Stimulated activated CD8-positive, alpha-beta memory T cell treated with anti-CD3 and anti-CD28 coated beads, Interleukin-15, amount 100 ng/mL, for 4 hours (primary cell): ENCODE measurements at places on chromosomes 5 and 9.

GRCh38 chr9:6086006-6086655 is 70.7 kb upstream of the RANBP6 start:
- no peak for DNase-seq

DNA sequence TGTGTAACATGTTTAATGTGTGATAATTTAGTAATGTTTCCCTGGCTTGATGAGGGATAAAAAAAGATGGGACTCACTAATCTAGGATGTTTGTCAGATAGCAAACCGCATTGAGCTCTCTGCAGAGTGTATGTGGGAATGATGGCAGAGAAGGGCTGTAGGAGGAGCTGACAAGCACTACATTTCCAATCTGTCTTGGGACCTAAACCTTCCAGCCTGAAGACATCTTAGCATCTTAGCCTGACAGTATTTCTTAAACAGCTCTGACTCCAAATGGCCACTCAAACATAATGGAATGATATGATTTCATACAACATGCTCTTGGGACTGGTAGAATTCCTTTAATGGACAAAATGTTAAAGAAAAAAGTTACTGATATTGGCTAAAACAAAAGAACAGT is 116.7 kb downstream of the PPP2R2B start:
- DNase-seq = no peak

DNA sequence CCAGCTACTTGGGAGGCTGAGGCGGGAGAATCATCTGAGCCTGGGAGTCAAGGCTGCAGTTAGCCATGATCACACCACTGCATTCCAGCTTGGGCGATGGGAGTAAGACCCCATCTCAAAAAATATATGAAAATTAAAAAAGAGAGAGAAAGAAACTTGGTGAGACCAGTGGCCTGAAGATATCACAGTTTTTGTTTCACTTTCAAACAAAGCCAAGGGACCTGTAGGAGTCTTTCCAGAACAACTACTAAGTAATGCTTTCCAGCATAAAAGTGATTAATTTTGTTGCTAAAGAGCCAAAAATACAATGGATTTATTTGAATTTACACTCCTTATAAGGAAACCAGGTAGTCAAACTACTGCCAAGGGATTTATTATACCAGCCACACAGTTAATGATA is 23.5 kb downstream of the GKAP1 start:
- DNase-seq = no peak

GRCh38 chr5:137372773-137373160 is 126.4 kb downstream of the SPOCK1 start:
- no peak for DNase-seq

- DNase-seq = no peak
Observed at GRCh38 chr9:134216961-134217360, 52.6 kb upstream of the RNU6ATAC start.

DNA sequence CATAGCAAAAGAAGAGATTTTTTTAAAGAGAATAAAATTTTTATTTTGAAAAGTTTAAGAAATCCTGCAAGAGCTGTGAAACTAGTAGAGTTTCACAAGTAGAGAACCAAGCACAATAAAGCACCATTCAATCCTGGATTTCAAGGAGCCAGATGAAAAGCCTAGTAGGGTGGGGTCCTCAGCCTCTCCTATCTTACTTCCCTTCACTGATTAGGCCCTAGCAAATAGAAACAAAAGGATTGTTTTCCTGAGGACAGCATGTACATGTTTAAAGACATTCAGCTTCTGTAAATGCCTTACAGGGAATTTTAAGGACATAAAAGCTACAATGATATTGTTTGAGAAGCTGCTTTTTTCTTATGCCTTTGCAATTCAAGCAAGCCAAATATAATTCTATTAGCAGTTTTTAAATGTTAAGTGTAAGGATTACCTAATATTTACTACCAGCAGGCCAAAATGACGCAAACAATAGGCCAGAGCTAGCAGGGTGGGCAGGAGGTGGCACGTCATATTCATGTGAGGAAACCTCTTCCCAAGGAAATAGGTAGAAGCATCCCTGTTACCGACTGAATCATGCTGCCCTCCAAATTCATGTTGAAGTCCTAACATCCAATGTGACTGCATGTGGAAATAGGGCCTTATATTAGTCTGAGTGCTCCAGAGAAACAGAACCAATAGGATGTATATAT is 337.6 kb downstream of the MLLT3 start:
- no peak for DNase-seq
